Astrocyte (in vitro differentiated cells and primary cell): ENCODE measurements at places on chromosomes 12 and 14. TPM values are rescaled to one million over a fixed set of nuclear protein-coding genes. Genes with fewer than 3 reads are reported as not detected.

The USP30 gene
- 12.1 and 15.9 TPM in 2 replicates for total RNA-seq

The WNT5B gene
- 110 TPM in 2 replicates for total RNA-seq

The EML5 gene
- total RNA-seq: 0.05 and 0.07 TPM in 2 replicates

The TAS2R9 gene
- total RNA-seq: not detected in 2 replicates

The KLHDC1 gene
- 0.94 and 1.2 TPM in 2 replicates for total RNA-seq

The OR4E2 gene
- total RNA-seq: not detected in 2 replicates

The SERPINA10 gene
- total RNA-seq: not detected in 2 replicates

The PTPRQ gene
- 0.18 TPM in 1 of 2 replicates, not detected in the other for total RNA-seq

The TGM1 gene
- 3.8 and 4.8 TPM in 2 replicates for total RNA-seq

The ACVRL1 gene
- total RNA-seq: 0.95 and 1.3 TPM in 2 replicates

The PTCSC3 gene
- total RNA-seq: not detected in 2 replicates

The CLMN gene
- total RNA-seq: 10.8 and 14.0 TPM in 2 replicates

GRCh38 chr14:92647797-92648279 is 100.6 kb downstream of the LGMN start:
- H3K27ac ChIP-seq: peak overlapping the region; percentile 55
- DNase-seq: no peak
- H3K27me3 ChIP-seq: no peaks in the 10 kb centered on the region
- no peak overlapping the region for H3K4me3 ChIP-seq
- H3K36me3 ChIP-seq: peaks cover 3% of the 10 kb centered on the region
- H3K4me1 ChIP-seq: peaks cover 26% of the 10 kb centered on the region

DNA sequence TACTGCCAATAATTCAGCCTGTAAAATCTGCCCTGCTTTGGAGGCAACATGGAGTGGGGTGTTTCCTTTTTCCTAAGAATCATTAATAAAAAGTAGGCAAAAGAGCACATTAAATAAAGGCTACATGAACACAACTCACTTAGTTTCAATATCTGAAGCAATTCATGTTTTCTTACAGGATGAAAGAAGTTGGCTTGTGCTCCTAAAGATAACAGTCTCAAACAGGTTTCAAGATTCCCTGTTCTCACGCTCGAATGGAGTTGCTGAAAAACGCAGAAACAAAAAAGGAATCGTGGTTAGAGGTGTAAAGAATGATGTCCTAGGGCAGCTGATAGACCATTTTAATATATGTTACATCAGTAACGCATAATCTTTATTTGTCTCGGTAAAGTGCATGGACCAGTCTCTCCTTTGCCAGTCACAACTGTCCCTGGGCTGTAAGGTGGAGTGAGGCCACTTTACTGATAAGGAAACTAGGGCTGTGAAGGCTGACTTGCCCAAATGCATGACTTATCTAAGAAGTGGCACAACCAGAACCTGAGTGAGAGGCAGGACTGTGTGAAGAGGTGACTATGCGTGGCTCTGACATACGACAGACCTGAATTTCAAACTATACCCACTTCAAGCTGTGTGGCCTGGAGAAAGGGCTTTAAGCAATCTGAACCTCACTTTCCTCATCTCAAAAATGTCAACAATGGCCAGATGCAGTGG is 12.6 kb downstream of the GIT2 start:
- H3K36me3 ChIP-seq: peaks cover 57% of the 10 kb centered on the region
- DNase-seq: no peak
- no peaks in the 10 kb centered on the region for H3K27me3 ChIP-seq
- H3K27ac ChIP-seq: no peak overlapping the region
- H3K4me1 ChIP-seq: peaks cover 3% of the 10 kb centered on the region

GRCh38 chr12:57898308-57898970 is 42.9 kb upstream of the ATP23 start:
- no peak overlapping the region for H3K4me3 ChIP-seq
- no peak overlapping the region for H3K27ac ChIP-seq
- H3K4me1 ChIP-seq: peaks cover 39% of the 10 kb centered on the region
- no peak for DNase-seq

DNA sequence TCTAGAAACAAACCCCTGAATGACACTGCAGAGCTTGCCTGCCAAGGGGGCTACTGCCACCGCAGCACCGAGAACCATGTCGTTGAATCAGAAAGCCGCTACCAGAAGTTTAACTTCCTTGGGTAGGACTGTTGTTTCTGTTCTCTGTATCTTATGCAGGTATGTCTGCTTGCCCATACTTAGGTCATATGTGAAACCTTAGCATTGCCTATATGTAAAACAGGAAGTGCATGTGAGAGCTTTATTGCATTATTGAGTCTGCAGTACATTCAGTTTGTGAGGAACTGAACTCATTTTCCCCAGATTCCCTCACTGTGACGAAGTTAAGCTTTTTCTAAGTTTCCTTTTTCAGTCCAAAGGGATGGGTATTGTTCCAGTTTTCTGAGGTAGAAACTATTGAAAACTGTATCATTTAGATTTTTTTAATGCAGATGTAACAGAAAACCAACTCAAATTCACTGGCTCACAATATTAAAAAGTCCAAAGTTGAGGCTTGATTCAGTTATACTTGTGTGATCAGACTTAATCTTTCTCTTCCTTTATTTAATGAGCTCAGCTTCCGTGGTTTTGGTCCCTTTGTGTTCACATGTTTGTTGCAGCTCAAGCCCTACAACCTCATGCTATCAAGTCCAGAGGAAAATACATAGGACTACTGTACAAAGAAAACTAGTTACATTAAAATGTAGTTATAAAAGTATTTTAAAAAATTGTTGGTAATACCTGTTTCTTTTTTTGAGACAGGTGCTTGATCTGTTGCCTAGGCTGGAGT is 6.9 kb downstream of the FBXO34 start:
- H3K4me1 ChIP-seq: peaks cover 14% of the 10 kb centered on the region
- no peaks in the 10 kb centered on the region for H3K27me3 ChIP-seq
- H3K36me3 ChIP-seq: no peaks in the 10 kb centered on the region
- no peak overlapping the region for H3K27ac ChIP-seq
- no peak for DNase-seq

DNA sequence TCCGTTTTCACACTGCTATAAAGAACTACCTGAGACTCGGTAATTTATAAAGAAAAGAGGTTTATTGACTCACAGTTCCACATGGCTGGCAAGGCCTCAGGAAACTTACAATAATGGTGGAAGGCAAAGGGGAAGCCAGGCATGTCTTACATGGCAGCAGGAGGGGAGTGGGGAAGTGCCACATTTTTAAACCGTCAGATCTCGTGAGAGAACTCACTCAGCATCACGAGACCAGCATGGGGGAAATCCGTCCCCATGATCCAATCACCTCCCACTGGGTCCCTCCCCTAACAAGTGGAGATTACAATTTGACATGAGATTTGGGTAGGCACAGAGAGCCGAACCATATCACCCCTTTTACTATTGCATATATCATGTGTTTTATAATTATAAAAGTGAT is 2.0 kb upstream of the PIGH start:
- no peak overlapping the region for H3K4me3 ChIP-seq
- no peak overlapping the region for H3K27ac ChIP-seq
- peaks cover under 1% of the 10 kb centered on the region for H3K27me3 ChIP-seq
- H3K36me3 ChIP-seq: no peaks in the 10 kb centered on the region

DNA sequence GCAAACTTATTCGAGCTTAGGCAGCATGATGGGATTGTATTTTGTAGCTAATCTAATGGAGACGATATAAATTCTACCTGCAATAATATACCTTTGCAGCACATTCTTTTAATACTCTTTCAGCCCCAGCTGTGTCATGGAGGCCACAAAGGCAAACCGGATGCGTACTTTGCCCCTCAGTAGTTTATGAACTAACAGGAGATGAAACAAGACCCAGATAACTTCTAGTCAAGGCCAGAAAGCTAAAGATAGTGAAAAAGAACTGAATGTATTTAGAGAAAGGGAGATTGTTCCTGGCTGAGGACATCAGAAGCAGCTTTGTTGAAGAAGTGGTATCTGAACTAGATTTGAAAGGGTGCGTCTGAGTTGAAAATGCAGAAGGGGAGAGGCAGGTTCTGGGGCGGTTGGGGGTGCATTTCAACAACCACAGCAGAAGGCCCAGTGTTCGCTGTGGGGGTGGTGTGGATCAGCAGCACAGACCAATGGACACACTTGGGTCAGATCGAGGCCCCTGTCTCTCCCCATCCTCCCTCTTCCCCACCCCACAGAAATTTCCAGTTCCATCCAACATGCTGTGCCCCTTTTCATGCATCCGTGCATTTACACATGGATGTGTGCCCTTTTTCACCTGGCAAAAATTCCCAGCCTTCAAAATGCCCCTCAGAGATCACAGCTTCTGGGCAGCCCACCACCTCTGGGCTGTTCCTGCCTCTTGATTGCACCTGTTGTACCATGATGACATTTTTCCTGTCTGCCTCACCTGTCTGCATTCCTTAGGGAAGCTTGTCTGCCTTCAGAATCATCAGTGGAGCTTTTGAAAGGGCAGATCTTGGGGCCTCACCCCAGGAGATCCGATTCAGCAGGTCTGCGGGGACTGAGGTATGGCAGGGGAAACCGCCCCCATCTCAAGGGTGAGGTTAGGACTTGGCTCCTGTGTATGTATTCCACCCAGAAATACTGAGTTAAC is 2.2 kb downstream of the ZNF839 start:
- no peak overlapping the region for H3K27ac ChIP-seq
- peaks cover 4% of the 10 kb centered on the region for H3K36me3 ChIP-seq
- peaks cover 22% of the 10 kb centered on the region for H3K4me1 ChIP-seq
- H3K27me3 ChIP-seq: no peaks in the 10 kb centered on the region
- no peak for DNase-seq
- H3K4me3 ChIP-seq: no peak overlapping the region

- peaks cover 19% of the 10 kb centered on the region for H3K4me1 ChIP-seq
- no peak overlapping the region for H3K4me3 ChIP-seq
- peaks cover 29% of the 10 kb centered on the region for H3K27me3 ChIP-seq
Observed at GRCh38 chr12:54195737-54196347, 7.1 kb upstream of the SMUG1 start.

GRCh38 chr12:65740506-65740872 is 83.8 kb upstream of the HMGA2 start:
- peak overlapping the region; percentile 64 for H3K4me3 ChIP-seq
- peak; percentile 23 for DNase-seq
- peaks cover 20% of the 10 kb centered on the region for H3K4me1 ChIP-seq
- H3K27me3 ChIP-seq: no peaks in the 10 kb centered on the region
- H3K36me3 ChIP-seq: no peaks in the 10 kb centered on the region

DNA sequence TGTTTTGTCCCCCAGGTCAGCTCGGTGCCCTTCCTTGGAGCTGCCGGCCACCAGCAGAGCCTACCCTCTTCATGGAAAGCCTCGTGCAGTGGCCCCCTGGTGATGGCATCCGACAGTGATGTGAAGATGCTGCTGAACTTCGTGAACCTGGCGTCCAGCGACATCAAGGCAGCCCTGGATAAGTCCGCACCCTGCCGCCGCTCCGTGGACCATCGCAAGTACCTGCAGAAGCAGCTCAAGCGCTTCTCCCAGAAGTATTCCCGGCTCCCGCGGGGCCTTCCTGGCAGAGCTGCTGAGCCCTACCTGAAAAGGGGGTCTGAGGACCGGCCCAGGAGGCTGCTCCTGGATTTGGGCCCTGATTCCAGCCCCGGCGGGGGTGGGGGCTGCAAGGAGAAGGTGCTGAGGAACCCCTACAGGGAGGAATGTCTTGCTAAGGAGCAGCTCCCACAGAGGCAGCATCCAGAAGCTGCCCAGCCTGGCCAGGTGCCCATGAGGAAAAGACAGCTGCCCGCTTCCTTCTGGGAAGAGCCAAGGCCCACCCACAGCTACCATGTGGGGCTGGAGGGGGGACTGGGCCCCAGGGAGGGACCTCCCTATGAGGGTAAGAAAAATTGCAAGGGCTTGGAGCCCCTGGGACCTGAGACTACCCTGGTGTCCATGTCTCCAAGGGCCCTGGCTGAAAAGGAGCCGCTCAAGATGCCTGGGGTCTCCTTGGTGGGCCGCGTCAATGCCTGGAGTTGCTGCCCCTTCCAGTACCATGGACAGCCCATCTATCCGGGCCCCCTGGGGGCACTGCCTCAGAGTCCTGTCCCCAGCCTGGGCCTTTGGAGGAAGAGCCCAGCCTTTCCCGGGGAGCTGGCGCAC is 1.3 kb downstream of the FAM181A start:
- peaks cover 17% of the 10 kb centered on the region for H3K27me3 ChIP-seq
- H3K27ac ChIP-seq: no peak overlapping the region
- no peak for DNase-seq

DNA sequence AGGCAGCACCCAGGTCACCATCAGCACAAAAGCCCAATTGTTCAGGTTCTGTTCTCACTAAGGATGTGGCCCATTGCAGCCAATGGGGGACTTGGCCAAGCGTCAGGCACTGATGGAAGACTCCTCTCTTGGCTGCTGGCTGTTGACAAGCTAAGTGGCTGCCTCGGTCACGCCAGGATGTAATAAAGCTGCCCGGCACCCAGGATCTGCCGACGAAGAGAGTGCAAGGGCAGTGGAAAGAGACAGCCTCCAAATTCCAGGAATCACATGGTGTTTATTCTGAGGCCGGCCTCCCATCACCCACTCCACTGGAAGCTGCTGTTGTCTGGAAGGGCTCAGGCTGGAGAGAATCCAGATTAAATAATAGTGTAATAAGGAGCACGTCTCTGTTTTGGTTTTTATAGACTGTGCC is 451.8 kb upstream of the TBX3 start:
- DNase-seq: peak; percentile 45
- H3K4me1 ChIP-seq: peaks cover 6% of the 10 kb centered on the region
- no peaks in the 10 kb centered on the region for H3K36me3 ChIP-seq
- no peak overlapping the region for H3K27ac ChIP-seq

DNA sequence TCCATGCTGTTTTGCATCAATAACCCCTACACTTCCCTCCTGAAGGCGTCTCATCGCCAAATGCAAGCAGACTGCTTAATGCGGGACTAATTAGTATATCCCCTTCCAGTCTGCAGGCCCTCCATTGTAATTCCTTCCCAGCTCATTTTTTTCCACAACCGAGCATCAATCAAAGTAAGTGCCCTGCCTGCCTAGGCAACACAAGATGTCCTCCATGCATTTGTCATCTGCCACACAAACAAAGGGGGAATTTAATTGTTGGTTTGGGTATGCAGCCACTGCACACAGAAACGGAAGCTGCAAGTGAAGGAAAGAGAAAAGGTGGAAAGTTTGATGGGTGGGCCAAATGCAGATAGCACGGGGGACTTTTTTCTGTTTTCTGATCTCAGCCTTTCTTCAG is 168.0 kb downstream of the EGLN3 start:
- no peak for DNase-seq
- H3K27ac ChIP-seq: no peak overlapping the region
- H3K36me3 ChIP-seq: no peaks in the 10 kb centered on the region
- no peaks in the 10 kb centered on the region for H3K27me3 ChIP-seq
- H3K4me3 ChIP-seq: no peak overlapping the region
- no peaks in the 10 kb centered on the region for H3K4me1 ChIP-seq

- H3K4me1 ChIP-seq: no peaks in the 10 kb centered on the region
- no peak for DNase-seq
- H3K4me3 ChIP-seq: no peak overlapping the region
Observed at GRCh38 chr14:76677534-76678145, 83.6 kb upstream of the VASH1 start.
